ENCODE measurements at places on chromosomes 11 and 22.

DNA sequence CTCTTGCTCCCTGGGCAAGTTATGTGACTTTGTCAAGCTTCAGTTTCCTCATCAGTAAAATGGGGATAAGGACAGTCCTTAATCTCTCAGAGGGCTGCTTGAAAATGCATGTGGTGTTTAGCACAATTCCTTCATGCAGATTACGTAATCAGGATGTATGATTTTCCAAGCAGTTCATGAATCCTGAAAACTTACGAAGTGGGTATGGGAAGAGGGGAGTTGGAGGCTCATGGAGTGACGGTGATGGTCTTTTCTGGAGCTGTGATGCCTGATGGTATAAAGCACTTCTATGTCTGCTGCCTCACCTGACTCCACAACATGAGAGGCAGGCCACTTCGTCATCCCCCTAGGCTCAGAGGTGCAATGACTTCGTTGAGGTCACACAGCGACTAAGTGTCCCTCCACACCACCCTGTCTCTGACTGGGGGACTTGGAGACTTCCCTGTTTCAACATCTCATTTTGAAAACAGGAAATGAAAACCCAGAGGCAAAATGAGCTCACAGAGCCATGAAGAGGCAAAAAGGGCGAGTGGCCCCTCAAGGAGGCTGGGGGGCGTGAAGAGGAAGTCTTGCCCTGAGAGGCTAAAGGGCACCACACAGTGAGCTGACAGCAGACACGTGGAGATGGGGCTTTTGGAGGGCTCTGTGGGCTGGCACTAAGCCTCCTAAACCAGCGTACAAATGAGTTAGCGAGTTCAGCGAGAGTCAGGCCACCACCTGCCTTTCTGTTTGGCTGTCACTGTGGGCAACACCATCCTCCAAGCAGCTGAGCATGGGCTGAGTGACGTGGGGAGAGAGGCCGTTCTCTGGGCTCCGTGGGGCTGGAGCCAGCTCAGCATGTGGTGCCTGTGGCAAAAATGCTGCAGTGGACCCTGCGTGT lies 10.1 kb downstream of the MCM5 start:
- DNase-seq: no peak

DNA sequence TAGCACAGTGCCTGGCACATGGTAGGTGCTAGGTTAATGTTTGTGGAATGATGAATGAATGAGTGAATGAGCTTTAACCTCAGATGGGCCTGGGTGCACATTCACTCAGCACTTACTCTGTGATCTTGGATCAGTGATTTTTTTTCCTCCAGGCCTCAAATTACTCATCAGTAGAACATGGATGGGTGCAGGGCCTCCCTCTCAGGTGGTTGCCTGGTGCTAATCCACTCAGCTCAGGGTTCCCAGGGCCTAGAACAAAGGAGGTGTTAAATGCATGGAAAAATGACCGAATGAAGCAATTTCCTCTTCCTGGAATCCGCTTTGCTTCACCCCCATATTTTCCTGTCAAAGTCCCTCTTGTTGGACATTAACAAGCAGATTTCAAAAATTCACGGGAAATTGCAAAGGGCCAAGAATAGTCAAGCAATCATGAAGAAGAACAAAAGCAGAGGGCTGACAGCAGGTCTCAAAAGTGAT lies 93.5 kb downstream of the MYEOV start:
- DNase-seq: no peak

DNA sequence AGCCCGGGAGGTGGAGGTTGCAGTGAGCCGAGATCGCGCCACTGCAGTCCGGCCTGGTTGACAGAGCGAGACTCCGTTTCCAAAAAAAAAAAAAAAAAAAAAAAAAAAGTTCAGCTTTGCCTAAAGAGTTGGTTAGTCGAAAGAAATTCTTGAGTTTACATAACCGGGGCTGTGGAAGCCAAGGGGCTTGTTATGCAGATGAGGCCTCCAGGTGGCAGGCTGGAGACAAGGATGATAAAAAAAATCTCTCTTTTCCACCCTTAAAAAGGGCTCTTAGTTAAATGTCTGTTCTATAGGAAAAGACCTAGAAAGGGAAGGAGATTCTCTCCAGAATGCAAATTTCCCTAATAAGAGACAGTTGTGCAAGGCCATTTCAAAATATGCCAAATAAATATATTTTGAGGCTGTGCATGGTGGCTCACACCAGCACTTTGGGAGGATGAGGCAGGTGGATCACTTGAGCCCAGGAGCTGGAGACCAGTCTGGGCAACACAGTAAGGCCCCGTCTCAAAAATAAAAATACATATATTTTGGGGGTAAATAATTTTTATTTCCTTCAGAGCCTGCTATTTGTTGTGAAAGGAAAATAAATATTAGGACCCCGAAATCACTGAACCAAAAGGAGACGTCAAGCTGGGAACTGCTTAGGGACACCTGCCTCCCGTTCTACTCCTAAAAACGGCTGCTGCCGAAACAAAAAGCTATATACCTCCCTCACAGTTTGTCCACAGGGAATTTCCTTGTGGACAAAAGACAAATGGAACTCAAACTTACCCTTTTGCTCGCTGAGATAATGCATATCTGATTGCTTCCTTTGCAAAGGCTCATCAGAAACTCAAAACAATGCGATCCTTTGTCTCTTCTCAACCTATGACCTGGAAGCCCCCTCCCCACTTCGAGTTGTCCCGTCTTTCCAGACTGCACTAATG lies 2.4 kb upstream of the IFITM2 start:
- DNase-seq: peak; percentile 86

DNA sequence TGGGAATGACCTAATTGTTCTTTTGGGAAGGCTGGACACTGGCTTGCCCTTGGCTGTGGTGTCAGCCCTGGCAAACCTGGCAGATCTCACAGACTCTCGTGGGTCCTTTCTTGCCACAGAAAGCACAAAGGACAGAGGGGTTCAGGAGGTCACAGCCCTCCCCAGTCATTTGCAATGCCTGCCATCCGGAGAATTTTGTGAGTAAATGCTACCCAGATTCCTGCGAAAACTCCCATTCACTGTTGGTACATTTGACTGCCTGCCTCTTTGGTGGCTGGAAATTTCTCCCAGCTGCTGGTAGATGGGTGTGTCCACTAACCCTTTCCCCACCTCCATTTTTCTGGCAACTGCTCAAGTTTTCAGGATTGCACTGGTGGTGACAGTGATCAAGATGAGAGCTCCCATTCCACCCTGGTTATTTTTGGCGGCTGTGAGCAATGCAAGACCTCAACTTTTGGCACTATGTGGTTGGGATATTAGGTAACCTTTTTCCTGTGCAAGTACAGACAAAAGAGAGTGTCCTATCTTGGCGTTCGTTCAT lies 155.7 kb downstream of the NAV2 start:
- peak; percentile 64 for DNase-seq

GRCh38 chr11:69430566-69430965 lies 50.9 kb upstream of the LINC01488 start:
- DNase-seq: no peak

GRCh38 chr11:96095884-96096303 lies 172.0 kb upstream of the MTMR2 start:
- no peak for DNase-seq

- DNase-seq: peak; percentile 22
These were observed 8.6 kb downstream of the LRRC32 start for GRCh38 chr11:76661834-76662434.

GRCh38 chr22:41919357-41920224 lies 4.7 kb upstream of the SHISA8 start:
- DNase-seq: peak; percentile 96

- no peak for DNase-seq
These were observed 46.5 kb upstream of the CRTAM start for GRCh38 chr11:122791836-122792235.

DNA sequence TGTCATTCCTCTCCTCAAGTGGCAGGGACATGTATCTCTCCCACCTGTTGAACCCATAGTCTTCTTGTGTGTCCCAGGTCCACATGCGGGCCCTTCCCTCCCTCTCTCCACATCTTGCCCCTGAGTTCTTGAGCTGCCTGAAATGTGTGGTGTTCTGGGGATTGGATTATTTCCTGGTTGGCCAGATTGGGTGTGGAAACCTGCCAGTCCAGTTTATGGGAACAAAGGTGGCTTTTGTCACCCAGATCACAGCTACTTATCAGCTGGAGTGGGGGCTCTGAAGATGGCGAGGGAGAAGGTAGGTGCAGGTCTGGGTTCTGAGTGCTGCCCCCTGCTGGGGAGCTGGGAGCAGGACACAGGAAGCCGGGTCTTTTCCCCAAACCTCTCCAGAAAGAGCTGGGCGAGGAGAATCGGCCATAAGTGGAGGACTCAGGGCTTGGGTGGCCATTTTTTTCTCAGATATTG lies 14.2 kb downstream of the DTX4 start:
- peak; percentile 90 for DNase-seq

DNA sequence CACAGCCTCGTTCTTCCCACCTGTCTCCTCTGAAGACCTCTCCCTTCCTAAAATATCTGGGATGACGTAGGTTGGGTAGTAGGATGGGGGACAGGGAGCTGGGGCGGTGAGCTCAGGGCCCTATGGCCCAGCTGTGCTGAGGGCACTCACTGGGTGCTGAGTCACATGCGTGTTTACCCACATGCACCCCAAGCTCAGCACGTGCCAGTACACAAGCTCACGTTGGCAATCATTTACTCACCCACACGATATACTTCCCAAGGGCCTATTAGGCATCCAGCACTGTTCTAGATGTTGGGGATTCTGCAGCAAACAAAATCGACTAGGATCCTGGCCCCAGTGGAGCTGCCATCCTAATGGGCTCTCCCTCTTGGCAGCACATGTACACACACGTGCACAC lies 28.7 kb downstream of the ARAP1 start:
- no peak for DNase-seq

DNA sequence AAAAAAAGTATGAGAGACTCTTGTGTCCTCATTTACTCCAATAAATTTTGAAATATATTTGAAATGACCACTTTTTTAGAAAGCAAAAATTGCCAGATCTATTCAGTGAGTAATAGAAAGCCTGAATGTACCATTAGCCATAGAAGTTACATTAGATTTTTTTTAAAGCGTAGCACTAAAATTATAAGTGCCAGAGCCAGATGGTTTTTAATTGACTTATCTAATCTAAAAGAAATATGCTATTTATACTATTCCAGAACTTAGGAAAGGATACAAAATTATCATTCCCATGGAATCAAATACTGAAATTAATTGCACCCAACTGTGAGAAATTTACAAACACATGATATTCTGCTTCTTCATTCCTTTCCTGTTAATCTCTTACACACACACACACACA lies 64.4 kb upstream of the SLC17A6 start:
- no peak for DNase-seq

- DNase-seq: no peak
These were observed 1.9 kb upstream of the POLD4 start for GRCh38 chr11:67355023-67355793.

- DNase-seq: peak; percentile 68
These were observed 869 bp upstream of the EIF4ENIF1 start for GRCh38 chr22:31490496-31490925.

DNA sequence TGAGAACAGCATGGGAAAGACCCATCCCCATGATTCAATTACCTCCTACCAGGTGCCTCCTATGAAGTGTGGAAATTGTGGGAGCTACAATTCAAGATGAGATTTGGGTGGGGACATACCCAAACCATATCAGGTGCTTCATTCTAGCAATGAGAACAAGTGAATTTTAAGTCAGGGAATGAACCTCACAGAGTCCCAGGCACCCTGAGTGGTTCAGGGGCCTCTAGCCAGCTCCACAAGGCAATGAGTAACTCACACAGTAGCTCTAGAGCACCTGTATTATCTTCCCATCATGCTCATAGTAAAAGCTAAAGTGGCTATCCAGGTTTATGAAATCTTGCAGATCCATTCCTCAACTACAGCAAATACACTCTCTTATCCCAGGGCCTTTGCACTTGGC lies 13.1 kb upstream of the ACCSL start:
- no peak for DNase-seq

DNA sequence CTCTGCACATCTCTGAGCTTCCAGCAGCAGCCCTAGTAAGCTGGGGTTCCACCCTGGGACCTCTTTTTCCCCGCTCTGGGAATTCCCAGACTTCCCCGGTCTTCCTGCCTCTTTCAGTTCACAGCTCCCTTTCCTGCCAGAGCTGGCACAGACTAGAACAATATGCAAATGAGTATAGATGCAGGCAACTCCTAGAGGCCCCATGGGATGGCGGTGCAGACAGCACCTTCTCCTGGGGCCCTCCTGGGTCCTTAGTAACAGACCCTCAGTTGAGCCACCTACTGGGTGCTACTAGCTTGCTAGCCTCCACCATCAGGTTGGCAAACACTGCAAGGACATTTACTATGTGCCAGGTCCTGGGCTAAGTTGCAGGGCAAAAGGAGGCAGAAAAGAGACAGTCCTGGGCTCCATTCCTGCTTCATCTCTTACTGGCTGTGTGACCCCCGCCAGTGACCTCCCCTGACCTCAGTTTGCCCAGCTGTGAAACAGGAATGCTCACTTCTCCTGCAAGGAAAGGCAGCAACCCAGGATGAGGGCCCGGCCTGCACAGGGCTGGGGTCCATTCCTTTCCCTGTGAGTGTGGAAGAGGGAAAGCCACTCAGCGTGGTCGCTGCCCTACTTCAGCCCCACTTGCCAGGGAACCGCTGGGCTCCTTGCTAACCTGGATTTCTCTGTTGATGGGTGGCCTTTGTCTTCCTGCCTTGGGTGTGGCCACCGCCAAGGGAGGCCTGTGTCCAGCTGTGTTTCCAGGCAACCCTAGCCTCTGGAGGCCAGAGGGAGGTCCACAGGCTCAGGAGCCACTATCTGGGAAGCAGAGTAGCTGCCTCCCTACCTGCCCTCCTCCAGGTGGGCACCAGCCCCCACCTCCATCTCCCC lies 7.3 kb downstream of the RELT start:
- no peak for DNase-seq

DNA sequence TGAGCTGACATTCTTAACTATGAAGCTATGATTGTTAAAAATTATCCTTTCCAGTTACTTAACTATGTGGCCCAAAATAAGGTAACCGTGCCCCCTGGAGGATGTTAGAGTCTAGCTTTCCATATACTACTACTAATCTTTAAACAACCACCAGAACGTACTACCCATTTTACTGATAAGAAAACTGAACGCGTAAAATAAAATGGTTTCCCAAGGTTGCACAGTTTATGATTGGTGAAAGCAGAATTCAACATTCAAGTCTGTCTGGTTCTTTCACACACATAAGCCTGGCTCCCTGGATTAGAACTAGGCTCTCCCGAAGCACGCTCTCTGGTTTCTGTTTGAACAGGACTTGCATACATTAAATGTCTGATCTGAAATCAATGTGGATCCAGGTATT lies 437.8 kb upstream of the CCDC90B start:
- DNase-seq: peak; percentile 57

DNA sequence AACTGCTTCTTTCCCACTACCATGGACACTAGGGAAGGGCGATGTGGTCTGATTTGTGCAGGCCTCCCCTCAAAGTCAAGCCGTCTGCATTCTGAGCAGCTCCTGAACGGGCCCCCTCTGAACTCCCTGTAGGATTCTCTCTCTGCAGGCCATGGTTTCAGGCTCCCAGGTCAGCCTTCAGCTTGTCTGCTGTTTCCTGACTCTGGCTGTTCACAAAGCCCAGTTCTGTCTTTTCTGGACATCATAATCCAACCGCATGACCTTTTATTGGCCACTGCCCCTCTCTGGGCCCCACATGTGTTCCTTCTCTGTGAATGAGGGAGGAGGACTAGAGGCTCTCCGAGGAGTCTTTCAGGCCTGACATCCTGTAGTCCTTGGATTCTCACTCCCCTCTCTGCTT lies 161.0 kb downstream of the FEZ1 start:
- DNase-seq: no peak

Data from endodermal cell (in vitro differentiated cells).